ENCODE measurements at places on chromosomes 5 and 9.

- no peak for DNase-seq
Observed at GRCh38 chr9:112894699-112895098, 4.0 kb upstream of the SLC46A2 start.

- no peak for DNase-seq
Observed at GRCh38 chr9:27701587-27701986, 128.3 kb upstream of the C9orf72 start.

DNA sequence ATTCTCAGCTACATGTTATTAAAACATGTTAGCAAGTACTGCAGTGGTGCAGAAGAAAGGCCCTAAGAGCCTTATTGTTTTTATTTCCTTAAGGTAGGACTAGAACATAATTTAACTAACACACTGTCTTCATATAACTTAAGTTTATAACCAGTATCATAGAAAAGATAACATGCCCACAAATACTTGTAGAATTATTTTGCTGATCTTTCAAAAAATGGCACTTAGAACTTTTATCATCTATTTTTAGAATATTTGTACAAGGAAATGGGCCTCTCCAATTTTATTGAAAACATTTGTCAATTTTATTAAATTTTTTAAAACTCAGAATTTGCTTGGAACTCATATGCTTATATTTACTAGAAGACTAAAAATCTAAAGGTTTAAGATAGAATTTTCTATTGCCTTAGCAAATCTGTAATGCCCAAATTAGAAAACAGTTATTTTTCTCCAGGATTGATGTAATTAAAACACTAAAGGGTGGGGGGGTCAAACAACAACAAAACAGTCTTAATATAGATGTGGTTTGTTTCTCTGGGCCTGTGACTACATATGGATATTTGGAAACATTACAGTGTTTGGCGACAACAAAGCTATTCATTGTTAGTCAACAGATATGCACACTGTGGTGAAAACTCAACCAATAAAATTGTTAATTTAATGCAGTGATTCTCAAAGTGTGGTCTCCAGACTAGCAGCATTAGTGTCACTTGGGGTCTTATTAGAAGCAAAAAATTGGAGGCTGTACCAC is 360.4 kb downstream of the PDE4D start:
- no peak for DNase-seq

- DNase-seq: no peak
Observed at GRCh38 chr5:151121665-151122064, 35.9 kb downstream of the ANXA6 start.

- peak; percentile 85 for DNase-seq
Observed at GRCh38 chr9:131667576-131667975, 72.3 kb downstream of the RAPGEF1 start.

DNA sequence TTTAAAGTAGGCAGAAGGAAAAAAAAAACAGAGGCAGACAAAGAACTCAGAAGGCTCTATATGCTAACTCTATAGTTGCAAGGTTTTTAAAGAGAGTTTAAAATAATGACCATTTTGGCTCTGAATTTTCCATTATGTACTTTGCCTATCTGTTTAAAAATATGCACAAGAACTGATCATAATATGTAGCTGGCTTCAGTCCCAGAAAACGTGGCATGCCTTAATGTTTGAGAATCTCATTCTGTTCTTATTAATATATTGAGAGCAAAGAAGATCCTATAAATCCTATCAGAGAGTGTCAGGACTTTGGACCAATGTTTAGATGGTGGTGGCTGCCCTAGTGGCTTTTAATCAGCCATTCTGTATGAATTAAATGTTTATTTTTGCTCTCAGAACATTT is 121.5 kb downstream of the JMY start:
- no peak for DNase-seq

DNA sequence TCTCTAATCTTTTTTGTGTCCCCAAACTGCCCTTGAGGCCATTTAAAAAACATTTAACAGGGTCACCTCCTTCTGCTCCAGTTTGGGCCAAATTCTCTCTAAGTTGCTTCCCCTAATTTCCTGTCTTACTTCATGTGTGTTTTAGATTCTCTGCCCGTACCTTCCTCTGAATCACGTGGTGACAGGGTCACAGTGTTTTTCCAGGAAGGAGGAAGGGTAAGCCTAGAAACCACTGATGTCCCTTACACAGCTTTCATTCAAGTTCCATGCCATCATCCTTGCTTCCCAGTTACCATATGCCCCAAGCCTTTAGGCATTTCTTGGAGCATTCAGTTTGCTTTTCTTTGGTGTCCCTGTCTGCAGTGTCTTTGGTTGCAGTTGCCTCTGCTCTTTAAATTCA is 42.4 kb upstream of the MACIR start:
- no peak for DNase-seq

GRCh38 chr9:76433406-76433805 is 25.6 kb upstream of the GCNT1 start:
- DNase-seq: no peak

DNA sequence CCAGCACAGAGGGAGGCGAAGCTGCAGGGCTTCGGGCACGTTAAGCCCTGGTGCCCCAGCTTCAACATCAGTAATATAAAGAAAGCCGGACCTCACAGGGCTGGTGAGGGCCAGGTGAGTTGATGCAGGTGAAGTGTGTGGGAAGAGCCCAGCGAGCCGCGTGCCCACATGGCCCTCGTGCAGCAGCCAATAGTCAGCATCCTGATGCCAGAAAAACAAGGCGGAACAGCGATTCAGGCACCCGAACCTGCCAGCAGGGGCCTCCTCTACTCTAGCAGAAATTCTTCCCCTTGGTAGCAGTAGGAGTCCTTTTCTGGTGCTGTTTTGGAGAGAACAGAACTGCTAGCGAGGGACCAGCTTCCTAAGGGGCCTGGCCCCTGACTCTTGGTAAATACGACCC is 7.8 kb downstream of the MED10 start:
- no peak for DNase-seq

DNA sequence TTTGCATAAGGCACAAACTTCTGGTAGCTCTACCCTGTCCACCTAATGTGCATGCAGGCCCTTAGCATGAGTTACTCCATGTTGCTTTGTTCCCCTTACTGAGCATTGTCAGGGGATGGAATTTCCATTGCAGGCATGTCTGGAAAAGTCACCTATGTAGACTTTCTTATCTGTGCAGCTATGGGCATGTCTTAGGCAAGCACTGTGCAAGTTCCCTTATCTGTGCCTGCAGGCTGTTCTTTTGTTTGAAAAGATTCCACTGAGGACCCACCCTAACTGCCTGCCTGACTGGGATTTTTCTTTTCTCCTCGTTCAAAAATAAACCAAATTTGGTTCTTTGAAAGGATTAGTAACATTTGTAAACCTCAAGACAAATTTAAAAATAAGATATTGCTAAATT is 587.0 kb downstream of the CDH18 start:
- no peak for DNase-seq

DNA sequence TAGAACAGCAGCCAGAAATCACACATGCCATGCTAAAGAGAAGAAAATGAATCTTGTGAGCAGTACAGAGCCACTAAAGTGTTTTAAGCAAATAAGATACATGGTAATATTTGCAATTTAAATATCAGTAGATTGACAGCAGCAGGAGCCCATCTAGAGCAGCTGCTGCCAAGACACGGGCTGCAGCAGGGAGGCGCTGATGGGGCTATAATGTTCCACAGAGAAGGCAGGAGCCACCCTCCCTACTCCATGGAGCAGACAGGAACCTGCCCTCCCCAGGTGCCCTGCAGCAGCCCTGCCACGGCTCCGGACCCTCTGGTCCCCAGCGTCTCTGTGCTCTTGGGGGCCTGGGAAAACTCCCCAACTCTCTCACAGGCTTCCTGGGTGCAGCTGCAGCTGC is 224.1 kb upstream of the ISL1 start:
- no peak for DNase-seq

GRCh38 chr9:126842220-126842842 is 18.1 kb upstream of the ZBTB34 start:
- DNase-seq: no peak

GRCh38 chr9:136917902-136918301 is 26.6 kb downstream of the FBXW5 start:
- no peak for DNase-seq

- no peak for DNase-seq
Observed at GRCh38 chr9:100715100-100715380, 137.2 kb downstream of the CAVIN4 start.

- DNase-seq: no peak
Observed at GRCh38 chr5:107958861-107959260, 288.1 kb upstream of the EFNA5 start.

DNA sequence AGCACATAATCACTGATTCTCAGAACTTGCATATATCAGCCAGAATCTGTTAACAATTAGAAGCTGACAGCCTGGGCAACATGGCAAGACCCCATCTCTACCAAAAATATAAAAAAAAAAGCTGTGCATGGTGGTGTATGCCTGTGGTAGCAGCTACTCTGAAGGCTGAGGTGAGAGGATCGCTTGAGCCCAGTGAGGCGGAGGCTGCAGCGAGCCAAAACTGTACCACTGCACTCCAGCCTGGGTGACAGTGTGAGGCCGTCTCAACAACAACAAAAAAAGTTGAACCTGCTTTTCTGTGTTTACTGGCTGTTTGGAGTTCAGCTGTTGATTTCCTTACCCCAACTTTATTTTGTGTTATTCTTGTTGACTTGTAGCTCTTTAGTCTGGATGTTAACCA is 66.8 kb downstream of the GOLPH3 start:
- no peak for DNase-seq

- DNase-seq: no peak
Observed at GRCh38 chr5:64229163-64229774, 63.6 kb downstream of the RNF180 start.

DNA sequence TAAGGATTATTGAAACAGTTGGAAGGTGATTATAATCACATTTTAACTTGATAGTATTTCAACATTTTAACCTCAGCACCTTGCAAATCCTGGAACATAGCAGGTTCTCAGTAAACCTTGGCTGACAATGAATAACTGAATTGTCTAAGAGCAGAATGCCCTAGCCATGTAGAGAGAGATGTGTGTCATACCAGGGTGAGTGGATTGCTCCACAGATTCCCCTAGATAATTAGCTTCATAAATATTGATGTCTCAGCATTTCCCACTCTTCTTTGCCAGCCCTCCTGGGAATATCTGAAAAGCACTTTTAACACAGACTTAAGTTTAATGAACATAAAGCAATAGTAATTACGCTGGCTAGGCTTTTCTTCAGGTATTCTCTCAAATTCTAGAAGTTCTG is 363.5 kb downstream of the MAN2A1 start:
- DNase-seq: no peak

DNA sequence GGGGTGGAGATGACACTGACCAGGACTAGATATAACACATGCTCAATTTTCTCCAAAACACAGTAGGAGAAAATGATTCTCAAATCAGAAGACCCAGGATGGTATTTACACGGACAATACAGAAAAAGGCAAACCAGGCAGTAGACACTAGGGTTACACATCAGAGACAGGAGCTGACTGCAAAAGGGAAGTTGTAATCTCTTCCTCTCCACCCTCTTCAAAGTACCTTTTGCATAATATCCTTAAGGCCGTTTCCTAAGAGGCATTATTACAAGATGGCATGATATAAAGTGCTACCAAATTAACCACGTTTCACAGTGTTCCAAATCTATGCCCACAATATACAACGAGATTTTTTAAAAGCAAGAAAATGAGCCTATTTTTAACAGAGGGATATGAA is 39.2 kb downstream of the YIPF5 start:
- DNase-seq: no peak

DNA sequence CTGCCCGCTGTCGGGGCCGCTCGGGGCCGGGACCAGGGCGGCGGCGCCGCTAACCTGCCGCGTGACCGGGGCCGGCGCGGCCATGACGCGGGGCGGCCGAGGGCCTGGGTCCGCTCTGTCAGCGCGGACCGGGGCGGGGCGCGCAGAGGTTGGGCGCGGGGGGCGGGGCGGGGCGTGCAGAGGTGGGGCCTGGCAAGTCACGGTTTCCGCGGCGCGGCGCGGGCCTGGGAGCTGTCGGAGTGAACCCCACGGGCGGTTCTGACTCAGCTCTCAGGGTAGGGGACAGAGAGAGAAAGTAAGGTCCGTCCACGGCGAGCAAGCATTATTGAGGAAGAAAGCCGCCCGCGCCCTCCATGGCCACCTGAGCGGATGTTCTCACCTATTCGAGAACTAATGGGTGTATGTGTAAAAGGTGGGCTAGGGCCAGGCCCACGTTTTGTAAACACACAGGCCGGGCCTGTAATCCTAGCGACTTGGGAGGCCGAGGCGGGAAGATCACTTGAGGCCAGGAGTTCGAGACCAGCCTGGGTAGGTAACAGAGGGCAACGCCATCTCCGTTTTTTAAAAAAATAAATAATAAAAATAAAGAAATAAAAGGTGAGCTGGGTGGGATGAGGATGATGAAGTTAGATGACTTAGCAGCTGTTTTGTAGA is at the start of gene PRXL2C:
Gene PRXL2C, minus strand, starts transcription at position 120 of the 654 bp plus-strand sequence. Its CDS starts 36 bp downstream, at position 84.
- peak; percentile 78 for DNase-seq

DNA sequence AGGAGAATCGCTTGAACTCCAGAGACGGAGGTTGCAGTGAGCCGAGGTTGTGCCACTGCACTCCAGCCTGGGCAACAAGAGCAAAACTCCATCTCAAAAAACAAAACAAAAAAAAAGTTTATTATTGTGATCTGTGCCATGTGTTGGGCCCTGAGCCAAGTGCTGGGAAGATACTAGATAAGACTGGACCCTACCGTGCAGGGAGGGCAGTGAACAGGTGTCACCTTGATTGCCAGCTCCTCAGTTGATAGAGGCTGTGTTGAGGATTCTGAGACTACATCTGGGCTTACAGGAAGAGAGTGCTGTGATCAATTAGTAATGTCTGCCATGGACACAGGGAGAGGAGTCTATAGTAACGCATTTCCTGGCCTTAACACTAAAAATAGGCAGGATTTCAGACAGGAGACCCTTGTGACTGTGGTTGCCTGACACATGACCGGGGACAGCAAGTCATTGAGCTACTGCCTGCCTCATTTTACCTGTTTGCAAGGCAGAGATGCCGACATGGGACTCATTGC is 201.5 kb downstream of the C9orf50 start:
- no peak for DNase-seq

DNA sequence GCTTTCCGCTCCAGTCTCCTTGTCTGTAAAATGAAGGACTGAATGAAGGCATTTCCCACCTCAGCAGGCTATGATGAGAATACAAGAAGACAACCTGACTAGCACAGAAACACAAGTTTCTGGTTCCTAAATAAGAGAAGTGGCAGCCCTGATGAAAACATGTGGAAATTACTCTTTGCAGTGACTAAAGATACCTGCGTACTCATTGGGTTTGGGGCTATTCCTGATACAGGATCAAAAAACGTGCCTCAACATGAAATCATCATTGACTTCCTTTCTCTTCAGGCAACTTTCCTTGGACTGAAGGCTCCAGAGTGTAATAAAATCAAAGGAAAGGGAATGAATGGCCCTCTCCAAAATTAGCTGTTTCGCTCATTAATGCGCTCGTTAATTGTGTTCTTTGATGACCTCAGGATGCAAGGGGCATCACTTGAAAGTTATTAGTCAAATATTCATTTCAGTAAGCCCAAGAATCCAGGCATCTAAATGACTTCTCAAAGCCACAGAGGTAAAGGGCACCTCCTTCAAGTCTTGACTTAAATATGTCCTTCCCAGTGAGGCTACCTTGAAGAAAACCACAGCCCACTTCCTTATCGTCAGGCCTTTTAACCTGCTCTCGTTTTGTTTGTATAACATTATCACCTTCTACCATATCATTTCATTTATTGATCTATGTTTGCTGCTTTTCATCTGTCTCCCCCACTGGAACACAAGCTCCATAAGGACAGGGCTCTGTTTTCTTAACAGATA is 68.9 kb downstream of the RASEF start:
- DNase-seq: no peak
